ENCODE measurements at places on chromosomes 5 and 9.

DNA sequence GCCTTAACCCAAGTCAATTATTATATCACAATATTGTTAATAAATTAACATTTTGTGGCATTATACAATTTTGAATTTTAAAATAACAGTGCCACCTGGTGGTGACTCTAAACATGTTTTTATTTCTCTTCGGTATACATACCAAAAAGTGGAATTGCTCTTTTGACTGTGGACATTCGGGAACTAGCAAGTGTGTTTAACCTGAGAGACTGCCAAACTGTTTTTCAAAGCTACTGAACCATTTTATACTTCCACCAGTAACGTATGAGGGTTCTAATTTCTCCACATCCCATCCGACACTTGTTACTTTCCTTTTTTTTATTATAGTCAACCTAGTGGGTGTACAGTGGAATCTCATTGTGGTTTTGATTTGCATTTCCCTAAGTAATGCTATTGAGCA, 18.3 kb upstream of the HSDL2 start:
- H3K27me3 ChIP-seq: no peaks in the 10 kb centered on the region
- H3K27ac ChIP-seq: no peak overlapping the region
- DNase-seq: no peak
- no peaks in the 10 kb centered on the region for H3K36me3 ChIP-seq
- no peak overlapping the region for H3K4me3 ChIP-seq

DNA sequence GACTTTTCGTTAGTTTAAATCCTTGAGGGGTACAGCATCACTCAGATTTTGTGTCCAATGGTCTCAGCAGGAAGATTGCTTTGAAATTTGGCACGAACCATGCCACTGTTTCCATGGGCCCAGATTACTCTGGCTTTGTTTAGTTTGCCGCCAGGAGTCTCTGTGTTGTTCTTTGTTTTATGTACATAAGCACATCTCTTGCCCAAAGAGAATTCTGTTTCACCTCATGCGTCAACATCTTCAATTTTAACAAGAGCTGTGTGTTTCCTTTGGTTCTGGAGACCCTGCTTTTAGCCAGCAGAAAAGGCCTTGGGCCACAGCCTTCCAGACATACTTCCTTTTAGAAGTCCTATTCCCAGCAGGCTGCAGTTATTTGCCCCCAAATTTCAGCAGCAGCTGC, 62.4 kb downstream of the TNPO1 start:
- no peak overlapping the region for H3K4me3 ChIP-seq
- no peaks in the 10 kb centered on the region for H3K4me1 ChIP-seq
- DNase-seq: no peak
- no peaks in the 10 kb centered on the region for H3K27me3 ChIP-seq

GRCh38 chr5:151663617-151664293, 23.0 kb downstream of the SPARC start:
- H3K27ac ChIP-seq: peak overlapping the region; percentile 65
- no peaks in the 10 kb centered on the region for H3K36me3 ChIP-seq
- peaks cover 38% of the 10 kb centered on the region for H3K4me1 ChIP-seq

DNA sequence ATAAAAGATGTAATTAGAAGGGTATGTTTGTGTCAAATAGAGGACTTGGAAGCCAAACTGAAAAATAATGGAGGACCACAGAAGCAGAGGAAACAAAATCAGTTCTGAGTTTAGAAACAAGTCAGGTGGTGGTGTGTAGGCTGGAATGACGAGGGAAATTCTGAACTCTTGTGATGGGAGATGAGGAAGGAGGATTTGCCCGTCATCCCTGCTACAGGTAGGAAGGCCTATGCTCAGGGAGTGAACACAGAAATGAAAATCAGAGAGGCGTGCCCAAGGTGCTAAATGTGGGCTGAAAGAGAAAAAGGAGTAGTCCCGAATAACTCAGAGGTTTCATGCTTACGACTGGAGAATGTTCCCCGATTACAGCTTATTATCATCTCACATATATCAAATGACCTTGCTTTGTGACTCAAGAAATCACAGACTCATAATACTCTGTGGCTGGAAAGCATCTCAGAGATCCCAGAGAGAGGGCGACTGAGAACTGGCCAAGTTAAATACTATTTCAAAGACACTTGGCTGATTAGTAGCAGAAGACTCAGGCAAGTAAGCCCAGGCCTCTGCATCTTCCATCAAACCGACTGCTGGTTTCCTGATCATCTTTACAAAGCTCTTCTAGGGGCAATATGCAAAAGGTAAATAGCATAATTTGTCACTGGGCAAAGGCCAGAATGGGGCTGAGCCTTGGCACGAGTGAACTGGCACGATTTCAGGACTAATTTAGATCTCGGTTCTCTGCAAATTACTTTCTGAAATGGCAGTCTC, 126.0 kb downstream of the SUSD1 start:
- no peak overlapping the region for H3K4me3 ChIP-seq
- no peaks in the 10 kb centered on the region for H3K27me3 ChIP-seq
- H3K27ac ChIP-seq: no peak overlapping the region

GRCh38 chr9:71761938-71762353, 6.4 kb downstream of the CEMIP2 start:
- DNase-seq: no peak
- peaks cover 18% of the 10 kb centered on the region for H3K4me1 ChIP-seq
- no peaks in the 10 kb centered on the region for H3K27me3 ChIP-seq
- no peaks in the 10 kb centered on the region for H3K36me3 ChIP-seq
- H3K4me3 ChIP-seq: no peak overlapping the region

GRCh38 chr5:72428669-72429068, 78.5 kb downstream of the ZNF366 start:
- no peak overlapping the region for H3K4me3 ChIP-seq
- no peak for DNase-seq
- no peaks in the 10 kb centered on the region for H3K36me3 ChIP-seq
- H3K27ac ChIP-seq: peak overlapping the region; percentile 50

- no peaks in the 10 kb centered on the region for H3K4me1 ChIP-seq
- no peak for DNase-seq
- H3K27me3 ChIP-seq: no peaks in the 10 kb centered on the region
- H3K27ac ChIP-seq: no peak overlapping the region
Observed at GRCh38 chr5:117454716-117455212, 880.1 kb upstream of the SEMA6A start.

All from esophagus squamous epithelium (tissue), 5 donors.